ENCODE measurements at places on chromosomes 6 and 20. TPM values are rescaled to one million over a fixed set of nuclear protein-coding genes. Genes with fewer than 3 reads are reported as not detected.

DNA sequence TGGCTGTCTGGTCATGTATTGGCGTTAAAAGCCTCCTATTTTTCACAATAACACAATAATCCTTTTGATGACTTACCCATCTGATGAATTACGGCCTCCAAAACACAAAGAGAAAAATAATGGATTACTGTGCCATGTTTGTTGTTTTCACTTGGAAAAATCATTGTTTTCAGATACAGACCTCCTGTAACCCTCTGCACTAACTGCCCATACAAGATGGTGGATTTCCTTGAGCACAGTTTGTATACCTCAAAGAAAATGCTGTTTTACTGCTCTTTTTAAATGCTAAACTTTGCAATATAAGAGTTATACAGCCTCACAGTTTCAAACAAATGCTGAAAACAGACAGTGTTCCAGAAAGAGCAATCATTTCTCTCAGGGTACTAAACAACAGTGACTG is 61.0 kb downstream of the SMLR1 start:
- H3K4me1 ChIP-seq, result no peaks in the 10 kb centered on the region
- no peak overlapping the region for H3K4me3 ChIP-seq
- H3K36me3 ChIP-seq, result no peaks in the 10 kb centered on the region
- no peak for DNase-seq
- H3K27me3 ChIP-seq, result no peaks in the 10 kb centered on the region

GRCh38 chr20:11379257-11380011 is 538.3 kb upstream of the BTBD3 start:
- no peak overlapping the region for H3K4me3 ChIP-seq
- no peaks in the 10 kb centered on the region for H3K4me1 ChIP-seq
- no peaks in the 10 kb centered on the region for H3K27me3 ChIP-seq
- no peak for DNase-seq
- H3K36me3 ChIP-seq, result no peaks in the 10 kb centered on the region

GRCh38 chr6:104014163-104014959 is 845.4 kb downstream of the HACE1 start:
- no peaks in the 10 kb centered on the region for H3K4me1 ChIP-seq
- H3K27ac ChIP-seq, result no peak overlapping the region
- no peaks in the 10 kb centered on the region for H3K36me3 ChIP-seq
- no peaks in the 10 kb centered on the region for H3K27me3 ChIP-seq
- DNase-seq, result no peak
- no peak overlapping the region for H3K4me3 ChIP-seq

DNA sequence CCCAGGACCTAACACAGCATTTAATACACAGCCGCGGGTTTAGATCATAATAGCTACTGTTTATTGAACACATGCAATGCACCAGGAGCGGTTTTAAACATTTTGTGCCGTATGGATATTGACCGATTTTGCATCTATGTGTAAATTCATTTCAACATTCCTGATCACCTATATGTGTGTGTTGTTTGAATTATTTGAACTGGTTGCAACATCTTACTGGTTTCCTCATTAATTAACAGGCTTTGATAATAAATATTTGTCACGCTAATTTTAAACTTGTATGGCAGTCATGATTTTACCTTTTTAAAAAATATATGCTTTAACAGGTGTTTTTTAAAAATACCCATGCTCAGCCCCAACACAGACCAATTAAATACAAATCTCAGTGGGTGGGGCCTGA is 35.8 kb downstream of the CPNE5 start:
- H3K36me3 ChIP-seq, result no peaks in the 10 kb centered on the region
- H3K4me3 ChIP-seq, result no peak overlapping the region
- no peaks in the 10 kb centered on the region for H3K27me3 ChIP-seq
- no peaks in the 10 kb centered on the region for H3K4me1 ChIP-seq

DNA sequence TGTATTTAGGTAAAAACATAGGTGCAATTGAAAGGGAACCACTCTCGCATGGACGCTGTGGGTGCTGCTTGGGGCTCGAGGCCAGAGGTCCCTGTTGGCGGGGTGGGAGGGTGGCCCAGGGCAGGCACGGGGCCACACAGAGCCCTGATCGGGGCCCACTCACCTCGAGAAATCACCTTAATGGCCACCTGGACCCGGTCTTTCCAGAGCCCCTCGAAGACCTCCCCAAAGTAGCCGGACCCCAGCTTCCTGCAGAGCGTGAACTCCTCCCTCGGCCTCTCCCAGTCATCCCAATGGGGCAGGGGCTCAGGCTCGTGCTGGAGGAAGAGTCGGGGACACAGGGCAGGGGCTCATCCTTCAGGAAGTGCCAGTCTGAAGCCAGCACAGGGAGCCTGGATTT is 3.8 kb downstream of the PTK6 start:
- no peak for DNase-seq
- peaks cover 17% of the 10 kb centered on the region for H3K4me1 ChIP-seq
- no peak overlapping the region for H3K27ac ChIP-seq
- no peaks in the 10 kb centered on the region for H3K27me3 ChIP-seq
- no peaks in the 10 kb centered on the region for H3K36me3 ChIP-seq

PACSIN1 gene
- 0.16 TPM for polyA plus RNA-seq

Measured in CD4-positive, CD25-positive, alpha-beta regulatory T cell (primary cell).